ENCODE measurements at places on chromosomes 6 and 20. TPM values are rescaled to one million over a fixed set of nuclear protein-coding genes. Genes with fewer than 3 reads are reported as not detected.

GRCh38 chr6:13012977-13013680 lies 296.6 kb downstream of the PHACTR1 start:
- peak; percentile 76 for DNase-seq

The REM1 gene
- total RNA-seq, result 1.5 TPM

DNA sequence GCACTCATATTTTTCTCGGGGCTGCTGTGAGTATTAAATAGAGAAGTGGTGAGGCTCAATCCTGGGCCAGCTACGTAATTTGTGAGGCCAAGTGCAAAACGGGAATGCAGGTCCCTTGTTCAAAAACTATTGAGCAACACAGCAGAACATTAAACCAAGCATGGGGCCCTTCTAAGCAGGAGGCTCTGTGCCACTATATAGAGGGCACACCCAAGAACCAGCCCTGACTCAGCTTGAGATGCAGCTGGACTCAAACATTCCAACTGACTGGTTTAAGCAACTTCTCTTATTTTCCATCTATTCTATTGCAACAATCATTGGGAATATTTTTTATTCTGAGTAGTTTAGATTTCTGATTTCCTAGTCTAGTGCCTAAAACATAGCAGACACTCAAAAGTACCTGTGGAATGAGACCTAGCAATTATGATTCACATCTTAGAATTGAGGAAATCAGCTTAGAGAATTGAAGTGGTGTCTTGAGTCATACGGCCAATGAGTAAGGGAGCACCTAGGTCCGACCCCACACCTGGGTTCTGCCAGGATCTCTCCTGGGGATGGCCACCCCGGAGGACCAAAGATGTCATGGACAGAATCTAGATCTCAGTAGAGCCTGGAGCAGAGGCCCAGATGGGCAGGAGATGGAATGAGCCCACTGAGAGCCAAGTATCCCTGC lies 1.3 kb downstream of the SIRPB2 start:
- DNase-seq, result no peak

- no peak for DNase-seq
Measured at GRCh38 chr6:109261811-109262210, 120.5 kb downstream of the CD164 start.

DNA sequence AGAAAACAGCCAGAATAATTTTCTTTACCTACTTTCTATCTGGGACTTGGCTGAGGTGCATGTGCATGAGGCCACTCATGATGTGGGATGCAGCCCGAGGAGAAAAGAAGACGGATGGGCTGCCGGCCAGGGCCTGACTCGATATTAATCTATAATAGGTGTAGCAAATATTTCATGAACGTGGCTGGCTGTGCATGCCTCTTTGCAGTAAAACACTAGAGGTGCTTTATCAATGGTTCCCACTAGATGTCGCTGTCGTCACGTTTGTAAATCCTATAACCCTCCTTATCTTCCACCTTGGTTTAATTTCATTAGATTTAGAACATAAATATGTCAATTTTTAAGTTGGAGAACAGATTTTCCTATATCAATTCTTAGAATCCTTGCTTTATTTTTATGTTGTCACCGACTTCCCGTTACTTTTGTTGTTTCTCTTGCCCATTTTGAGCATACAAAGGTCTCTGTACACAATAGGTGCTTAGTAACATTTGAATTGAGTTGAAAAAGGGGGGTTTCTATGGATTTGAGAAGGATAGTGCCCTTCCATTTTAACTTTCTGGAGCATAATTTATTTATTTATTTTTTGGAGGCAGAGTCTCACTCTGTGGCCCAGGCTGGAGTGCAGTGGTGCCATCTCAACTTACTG lies 19.6 kb upstream of the FERMT1 start:
- DNase-seq, result no peak

DNA sequence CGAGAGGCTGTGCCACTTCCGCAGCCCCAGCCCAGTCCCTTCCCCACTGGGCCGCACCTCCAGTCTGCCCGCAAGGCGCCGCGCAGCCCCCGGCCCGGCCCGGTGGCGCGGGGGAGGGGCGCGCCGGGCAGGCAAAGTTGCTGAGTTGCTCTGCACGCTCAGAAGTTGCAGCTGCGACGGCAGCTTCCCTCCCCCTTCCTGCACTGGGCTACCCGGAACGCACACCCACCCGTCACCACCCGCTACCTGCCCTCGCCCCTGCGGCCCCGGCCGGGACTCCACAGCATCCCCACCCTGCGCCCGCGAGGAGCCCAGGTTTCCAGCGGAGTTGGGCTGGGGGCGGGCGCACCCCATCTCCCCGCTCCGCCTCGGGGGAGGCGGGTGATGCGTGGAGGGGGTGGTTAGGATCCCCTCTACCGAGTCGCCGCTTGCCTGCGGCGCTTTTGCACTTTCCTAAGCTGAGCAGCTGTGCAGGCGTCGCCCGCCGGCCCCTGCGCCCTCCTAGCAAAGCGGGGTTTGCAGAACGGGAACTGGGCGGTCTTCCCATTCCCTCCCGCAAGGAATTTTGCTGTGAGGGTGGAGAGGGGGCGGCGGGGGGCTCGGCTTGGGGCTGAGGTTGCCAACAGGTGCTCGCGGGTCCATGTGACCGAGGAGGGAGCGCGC lies 55.9 kb upstream of the RREB1 start:
- DNase-seq, result peak; percentile 49

DNA sequence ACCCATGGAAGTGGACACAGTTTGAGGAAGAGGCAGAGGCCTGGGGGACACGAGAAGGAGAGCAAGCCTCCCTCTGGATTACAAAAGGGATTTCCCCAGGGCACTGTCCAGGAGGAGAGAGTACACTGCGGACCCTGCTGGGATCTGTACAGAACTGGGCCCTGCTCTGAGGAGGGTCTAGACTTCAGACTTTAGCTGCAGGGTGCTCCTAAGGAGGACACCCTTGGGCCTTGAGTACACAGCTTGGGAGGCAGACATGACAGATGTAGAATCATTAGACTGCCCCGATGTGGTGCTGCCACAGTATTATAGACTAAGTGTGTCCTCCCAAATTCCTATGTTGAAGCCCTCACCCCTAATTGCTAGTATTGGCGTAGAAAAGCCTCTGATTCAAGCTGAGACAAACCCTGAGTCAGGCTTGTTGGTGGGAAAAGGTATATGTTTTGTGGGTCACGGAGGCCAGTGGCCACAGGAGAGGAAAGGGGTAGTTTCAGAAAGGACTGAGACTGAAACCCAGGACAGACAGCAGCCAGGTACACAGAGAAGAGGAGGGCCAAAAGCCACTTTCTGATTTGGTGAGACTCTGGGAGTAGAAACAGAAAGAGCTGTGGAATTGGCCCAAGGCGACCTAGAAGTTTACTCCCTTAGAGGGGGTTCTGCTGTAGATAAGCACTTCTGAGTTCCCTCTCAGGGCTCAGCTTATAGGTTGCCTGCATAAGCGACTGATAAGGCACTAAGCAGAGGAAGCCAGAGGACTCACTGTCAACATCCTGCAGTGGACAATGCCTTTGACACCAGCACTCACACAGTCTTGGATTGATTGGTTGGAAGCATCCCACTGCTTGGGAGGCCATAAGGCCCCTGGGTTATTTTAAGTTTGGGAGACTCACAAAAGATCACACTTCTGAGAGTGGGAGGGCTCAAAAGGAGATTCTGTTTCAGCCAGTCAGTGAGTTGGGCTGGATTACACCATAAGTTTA lies 16.5 kb upstream of the SH3BGRL2 start:
- no peak for DNase-seq

GRCh38 chr6:86453232-86453631 lies 484.1 kb upstream of the HTR1E start:
- DNase-seq, result no peak

The FLRT3 gene
- 0.21 TPM for total RNA-seq

- DNase-seq, result no peak
Measured at GRCh38 chr6:9977411-9977810, 437.5 kb downstream of the TFAP2A start.

The CTCFL gene
- total RNA-seq, result not detected

DNA sequence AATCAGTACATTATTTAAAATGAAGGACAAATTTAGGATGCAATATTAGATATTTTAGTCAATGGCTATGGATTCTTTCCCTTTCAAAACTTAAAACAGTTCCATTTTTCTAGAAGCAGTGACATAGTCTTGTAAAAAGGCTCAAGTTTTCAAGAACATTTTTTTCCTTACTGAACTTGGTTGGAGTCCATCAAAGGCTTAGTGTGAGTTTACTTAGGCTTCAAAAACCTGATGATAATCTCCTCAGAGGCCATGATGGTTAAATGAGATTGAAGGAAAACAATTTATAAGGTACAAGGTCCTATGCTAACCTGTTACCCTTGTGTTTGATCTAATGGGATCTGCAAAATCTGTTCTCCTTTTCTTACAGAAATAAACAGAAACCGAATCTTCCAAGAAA lies 531.8 kb downstream of the UTRN start:
- no peak for DNase-seq

GRCh38 chr20:46206025-46206424 lies 87.9 kb downstream of the CD40 start:
- DNase-seq, result peak; percentile 45

- no peak for DNase-seq
Measured at GRCh38 chr6:98131290-98131990, 702.9 kb upstream of the POU3F2 start.

GRCh38 chr6:133428295-133428694 lies 187.1 kb downstream of the EYA4 start:
- no peak for DNase-seq

- no peak for DNase-seq
Measured at GRCh38 chr20:58664883-58665282, 13.8 kb downstream of the STX16 start.

Measured in heart left ventricle (tissue), 16 donors.